ENCODE measurements at places on chromosomes 2 and 18.
A peak's percentile ranks its signal among the peaks of the same experiment; 100 is the strongest.

GRCh38 chr2:238378230-238379095 is 48.3 kb upstream of the ASB1 start:
- no peak for DNase-seq

DNA sequence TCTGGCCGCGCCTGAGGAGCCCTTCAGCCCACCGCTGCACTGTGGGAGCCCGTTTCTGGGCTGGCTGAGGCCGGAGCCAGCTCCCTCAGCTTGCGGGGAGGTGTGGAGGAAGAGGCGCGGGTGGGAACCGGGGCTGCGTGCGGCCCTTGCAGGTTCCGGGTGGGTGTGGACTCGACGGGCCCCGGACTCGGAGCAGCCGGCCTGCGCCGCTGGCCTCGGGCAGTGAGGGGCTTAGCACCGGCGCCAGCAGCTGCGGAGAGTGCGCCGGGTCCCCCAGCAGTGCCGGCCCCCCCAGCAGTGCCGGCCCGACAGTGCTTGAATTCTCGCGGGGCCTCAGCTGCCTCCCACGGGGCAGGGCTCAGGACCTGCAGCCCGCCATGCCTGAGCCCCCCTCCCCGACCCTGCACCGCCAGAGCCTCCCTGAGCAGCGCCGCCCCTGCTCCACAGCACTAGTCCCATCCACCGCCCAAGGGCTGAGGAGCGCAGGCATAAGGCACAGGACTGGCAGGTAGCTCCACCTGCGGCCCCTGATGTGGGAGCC is 534.2 kb downstream of the ZNF804A start:
- DNase-seq: no peak

GRCh38 chr18:32624182-32624723 is 148.6 kb downstream of the KLHL14 start:
- no peak for DNase-seq

DNA sequence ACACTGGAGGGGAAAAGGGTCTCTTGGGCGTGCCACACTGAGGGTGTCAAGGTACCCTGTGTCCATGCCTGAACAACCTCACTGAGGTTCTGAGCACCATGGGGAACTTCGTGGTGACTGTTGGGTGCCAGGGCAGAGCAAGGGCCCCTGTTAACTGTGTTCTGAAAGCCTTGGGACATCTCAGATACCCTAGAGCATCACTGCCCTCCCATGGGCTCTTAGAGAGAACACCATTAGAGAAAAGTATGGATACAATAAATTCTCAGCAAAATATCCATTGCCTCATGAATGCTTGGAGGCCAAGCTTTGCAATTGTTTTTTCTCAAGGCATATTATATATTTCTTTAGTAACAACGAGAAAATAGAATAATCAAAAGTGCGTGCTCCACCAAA is 488.5 kb upstream of the NRP2 start:
- DNase-seq: no peak

DNA sequence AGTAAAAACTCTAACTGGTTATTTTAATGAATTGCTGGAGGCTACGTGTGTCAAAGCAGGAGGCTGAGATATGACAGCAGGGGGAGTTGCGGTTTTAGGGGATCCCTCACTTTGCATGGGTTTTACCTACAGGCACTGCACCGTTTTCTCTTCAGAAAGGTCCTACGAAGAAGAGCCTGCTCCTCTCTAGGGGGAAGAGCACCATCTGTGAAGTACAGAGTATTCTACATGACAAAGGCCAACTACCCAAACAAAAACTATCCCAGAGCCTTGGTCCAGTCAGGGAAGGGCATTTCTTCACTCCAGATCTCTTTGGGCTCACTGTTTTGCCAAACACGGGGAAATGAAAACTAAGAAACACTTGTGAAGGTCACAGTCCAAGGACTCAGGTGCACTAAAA is 696.7 kb upstream of the SOX11 start:
- no peak for DNase-seq

DNA sequence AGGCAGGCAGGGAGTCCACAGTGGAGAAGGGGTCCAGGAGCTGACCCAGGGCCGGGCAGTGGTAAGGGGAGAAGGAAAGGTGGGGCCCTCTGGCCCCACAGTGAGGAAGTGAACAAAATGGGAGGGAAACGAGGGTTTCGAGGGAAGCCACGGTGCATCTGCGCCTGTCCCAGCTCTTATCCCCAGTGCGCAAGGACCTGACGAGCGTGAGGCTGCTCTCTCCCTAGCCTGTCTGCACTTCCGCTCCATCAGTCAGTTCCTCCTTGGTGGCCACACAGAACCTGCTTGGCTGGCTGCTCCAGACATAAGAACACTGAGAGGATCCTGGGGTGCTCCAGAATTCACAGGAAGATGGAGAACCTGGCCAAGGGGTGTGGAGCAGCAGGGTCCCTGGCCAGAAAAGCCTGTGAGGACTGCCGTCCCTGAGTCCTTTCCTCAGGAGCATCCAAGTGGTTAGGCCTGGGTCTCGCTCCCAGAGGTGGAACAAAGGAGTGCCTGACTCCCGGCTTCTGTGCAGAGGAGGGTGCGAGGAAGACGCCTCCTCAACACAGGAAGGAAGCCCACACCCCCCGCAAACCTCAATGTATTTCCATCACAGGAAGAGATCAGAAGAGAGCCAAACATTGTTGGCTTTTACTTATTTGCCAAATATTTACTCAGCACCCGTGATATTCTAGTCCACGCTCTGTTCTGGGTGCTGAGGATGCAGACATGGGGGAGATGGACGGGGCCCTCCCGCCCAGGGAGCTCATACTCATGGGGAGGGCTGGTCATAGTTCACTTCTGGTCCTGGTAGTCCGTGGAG is 43.7 kb upstream of the SEMA4C start:
- DNase-seq: peak; percentile 11

GRCh38 chr2:42918671-42919318 is 126.4 kb upstream of the HAAO start:
- no peak for DNase-seq

DNA sequence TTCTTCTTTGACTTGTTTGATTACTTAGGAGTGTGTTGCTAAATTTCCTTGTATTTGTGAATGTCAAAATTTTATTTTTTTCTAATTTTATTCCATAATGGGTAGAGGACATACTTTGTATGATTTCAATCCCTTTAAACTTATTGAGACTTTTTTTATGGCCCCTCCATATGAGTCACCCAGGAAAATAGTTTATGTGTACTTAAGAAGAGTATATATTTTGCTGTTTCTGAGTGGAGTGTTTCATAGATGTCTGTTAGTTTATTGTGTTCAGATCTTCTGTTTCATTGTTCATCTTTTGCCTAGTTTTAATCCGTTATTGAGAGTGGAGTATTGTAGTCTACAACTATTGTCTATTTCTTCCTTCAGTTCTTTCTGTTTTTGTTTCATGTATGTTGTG is 81.9 kb downstream of the EPB41L5 start:
- no peak for DNase-seq

- DNase-seq: no peak
These were observed 298.3 kb downstream of the KCNS3 start for GRCh38 chr2:18176679-18177215.

DNA sequence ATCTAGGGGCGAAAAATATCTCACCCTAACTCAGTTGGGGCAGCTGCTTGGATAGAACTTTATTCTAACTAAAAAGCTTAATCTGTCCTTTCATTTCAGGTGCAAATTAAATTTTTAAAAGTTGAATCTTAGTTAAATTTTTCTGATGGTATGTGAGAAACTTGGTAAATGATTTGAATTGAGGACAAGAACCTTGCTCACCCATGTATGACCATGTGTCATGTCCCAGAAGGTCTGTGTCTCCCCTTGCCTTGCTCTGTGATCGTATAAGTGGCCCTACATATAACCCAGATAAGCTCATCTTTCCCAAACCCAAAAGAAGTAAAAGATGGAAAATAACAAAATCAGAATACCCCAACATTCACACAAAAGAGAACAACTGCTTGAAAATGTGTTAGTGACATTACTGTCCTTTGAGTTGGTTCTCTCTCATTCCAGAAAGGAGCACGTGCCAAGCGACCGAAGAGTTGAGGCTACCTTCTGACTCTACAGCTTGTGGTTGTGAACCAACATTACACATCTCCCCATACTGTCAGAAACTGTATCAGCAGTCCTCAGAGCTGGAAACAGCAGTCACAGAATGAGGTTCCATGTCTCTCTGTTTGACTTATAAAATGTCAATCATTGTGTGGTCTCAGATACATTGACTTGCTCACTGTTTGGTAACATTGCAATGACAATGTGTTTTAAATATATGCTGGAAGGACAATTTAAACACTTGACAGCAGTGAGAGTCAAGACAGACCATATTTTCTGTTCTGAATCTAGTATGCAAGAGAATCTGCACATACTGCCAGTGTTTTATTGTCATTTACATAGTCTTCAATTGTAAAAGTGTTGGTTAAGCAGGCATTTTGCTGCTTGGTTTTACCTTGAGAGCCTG is 46.3 kb upstream of the TANK start:
- no peak for DNase-seq

- DNase-seq: no peak
These were observed 2.2 kb downstream of the LRRTM4 start for GRCh38 chr2:77519888-77520506.

GRCh38 chr2:28640260-28640907 is 111.2 kb upstream of the PPP1CB start:
- no peak for DNase-seq

DNA sequence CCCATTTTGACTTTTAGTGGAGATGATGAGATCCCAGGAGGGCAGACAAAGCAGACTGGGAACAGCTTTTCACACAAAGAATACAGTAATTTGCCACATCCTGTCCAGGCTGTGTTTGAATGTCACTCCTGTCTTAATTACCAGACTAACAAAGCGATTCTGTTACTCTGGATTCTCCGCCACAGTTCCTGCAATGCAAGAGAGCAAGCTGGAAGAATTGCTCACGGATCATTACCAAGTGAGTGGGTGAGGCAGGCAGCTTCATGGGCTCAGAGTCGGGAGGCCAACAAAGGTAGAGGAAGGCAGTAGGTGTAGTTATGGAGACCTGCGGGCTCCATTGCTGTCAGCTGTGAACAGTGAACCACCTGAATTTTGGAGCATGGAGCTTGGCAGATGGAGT is 250.5 kb upstream of the ATP5MC3 start:
- no peak for DNase-seq

- DNase-seq: no peak
These were observed 97.7 kb downstream of the DGKD start for GRCh38 chr2:233451950-233452349.

DNA sequence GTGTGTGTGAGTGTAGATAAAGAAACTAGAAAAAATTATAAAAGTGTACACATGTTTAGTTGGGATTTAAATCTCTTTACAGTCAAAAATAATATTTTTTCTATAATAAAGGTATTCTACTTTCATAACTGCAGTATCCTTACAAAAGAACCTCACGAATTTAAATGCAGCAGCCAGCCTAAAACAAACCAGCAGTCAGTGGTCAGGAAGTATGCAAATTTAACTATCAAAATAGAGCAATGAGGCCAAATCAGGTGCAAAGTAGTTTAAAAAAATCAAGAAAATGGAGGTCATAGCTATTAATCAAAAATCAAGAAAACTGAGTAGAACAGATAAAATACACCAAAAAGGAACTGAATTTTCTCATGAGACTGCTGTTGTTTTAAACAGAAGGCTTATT is 407.1 kb downstream of the CDH19 start:
- no peak for DNase-seq

DNA sequence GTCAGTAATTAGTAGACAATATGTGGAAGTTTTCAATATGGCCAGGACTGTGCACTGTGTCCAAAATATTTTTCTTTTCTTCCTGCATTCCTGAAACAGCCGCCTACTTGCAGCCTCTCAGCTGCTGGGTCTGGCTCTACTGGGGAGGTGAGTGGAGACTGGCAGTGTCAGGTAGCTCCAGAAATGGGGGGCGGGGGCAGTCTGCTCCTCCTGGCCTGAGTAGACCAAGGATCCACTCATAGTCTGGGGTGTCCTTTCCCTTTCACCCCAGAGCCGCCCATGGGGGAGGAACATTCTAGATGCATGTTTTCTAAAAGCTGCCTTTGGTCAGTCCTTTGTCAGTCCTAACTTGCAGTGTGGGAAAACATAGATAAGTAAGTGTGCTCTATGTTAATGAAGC is 23.7 kb downstream of the TRAF3IP1 start:
- DNase-seq: no peak

- DNase-seq: no peak
These were observed 34.3 kb upstream of the CD226 start for GRCh38 chr18:69981948-69982347.

DNA sequence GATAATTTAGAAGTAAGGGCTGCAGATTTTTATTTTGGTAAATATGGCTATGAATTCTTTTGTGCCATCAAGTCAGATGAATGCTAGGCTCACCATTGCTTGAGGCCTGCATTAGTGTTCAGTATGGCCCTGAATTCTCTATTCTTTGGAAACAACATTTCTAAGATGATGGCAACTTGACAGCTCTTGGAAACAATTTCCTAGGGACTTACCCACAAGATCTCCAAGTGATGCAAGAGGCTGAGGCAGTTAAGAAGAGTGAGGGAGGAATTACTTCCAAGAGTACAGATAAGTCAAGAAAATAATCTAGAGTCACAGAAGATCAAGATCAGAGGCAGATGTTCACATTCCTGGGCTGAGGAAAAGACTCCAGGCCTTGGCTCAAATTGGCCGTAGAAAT is 129.1 kb downstream of the NRP2 start:
- DNase-seq: no peak

DNA sequence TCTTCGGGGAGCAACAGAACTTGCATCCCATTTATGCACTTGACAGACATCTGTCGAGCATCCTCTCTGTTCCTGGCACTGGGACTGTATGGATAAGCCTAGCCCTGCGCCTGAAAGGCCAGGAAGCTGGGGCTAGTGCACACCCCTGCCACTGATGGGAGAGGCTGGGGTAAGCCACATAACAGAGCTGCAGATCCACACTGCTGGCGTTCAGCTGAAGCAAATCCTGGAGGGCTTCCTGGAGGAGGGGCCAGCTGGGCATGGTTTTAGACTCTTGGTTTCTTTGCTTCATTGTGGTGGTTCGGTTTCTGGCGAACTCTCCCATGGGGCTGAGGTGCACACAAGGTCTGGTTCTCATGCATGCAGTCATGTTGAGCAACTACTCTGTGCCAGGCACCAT is 45.5 kb upstream of the FOSL2 start:
- no peak for DNase-seq

DNA sequence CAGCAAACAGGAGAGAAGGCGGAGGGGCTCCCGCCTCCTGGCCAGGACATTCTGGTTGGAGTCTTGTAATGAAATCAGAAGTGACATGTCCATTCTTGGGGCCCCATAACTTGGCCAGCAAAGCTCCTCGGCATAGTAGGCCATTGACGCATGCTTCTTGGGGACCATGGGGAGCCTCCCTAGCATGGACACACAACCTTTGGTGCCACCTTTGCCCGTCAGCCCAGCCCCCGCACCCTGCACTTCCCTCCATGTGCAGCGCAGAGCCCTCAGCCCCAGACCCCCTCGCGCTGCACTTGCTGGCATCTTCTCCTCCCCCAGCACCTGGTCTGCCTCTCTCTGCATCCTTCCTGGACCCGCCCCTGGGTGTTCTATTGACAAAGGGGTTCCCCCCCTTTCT is 23.1 kb downstream of the DCDC2C start:
- DNase-seq: no peak

DNA sequence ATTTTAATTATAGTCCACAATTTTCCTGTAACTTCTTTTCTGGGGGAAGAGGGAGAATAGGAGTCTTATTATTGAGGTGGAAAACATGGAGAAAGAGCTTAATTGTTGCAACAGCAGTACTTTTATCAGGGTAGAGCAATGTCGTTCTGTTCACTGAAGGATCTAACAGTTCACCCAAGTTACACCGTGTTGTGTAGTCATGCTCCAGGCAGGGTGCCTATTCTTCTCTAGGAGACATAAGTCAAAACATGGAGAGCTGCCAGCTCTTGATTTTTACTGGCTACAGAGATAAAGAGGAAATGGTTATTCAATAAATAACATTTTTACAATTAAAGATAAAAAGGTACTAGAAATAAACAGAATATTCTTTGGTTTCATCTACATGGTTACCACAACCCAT is 594.3 kb upstream of the NETO1 start:
- DNase-seq: no peak

Data from stimulated activated CD4-positive, alpha-beta T cell treated with anti-CD3 and anti-CD28 coated beads, Interleukin-15, amount 100 ng/mL, for 1 hour (primary cell).